ENCODE measurements at places on chromosomes 3 and 15. TPM values are rescaled to one million over a fixed set of nuclear protein-coding genes. Genes with fewer than 3 reads are reported as not detected.

DNA sequence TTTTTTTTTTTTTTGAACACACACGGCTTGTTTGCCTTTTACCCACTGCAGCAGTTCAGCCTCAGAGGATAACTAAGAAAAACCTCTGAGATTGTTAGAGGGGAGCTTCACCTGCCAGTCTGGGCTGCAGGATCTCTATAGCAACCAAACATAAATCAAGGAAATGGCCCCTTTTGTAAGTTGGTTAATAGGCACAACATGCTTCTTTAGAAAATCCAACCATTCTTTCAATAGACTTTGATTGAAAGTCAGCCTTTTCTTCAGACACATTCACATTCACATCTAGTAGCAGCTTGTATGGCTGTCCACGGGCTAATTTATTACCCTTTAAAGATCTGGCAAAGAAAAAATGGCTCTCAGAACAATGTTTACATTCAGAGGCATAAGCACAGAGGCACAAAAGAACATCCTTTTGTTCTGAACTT, 136.6 kb upstream of the RARB start:
- H3K27ac ChIP-seq: no peak overlapping the region
- no peak overlapping the region for H3K4me3 ChIP-seq
- no peaks in the 10 kb centered on the region for H3K4me1 ChIP-seq
- H3K36me3 ChIP-seq: no peaks in the 10 kb centered on the region
- no peak for DNase-seq

DNA sequence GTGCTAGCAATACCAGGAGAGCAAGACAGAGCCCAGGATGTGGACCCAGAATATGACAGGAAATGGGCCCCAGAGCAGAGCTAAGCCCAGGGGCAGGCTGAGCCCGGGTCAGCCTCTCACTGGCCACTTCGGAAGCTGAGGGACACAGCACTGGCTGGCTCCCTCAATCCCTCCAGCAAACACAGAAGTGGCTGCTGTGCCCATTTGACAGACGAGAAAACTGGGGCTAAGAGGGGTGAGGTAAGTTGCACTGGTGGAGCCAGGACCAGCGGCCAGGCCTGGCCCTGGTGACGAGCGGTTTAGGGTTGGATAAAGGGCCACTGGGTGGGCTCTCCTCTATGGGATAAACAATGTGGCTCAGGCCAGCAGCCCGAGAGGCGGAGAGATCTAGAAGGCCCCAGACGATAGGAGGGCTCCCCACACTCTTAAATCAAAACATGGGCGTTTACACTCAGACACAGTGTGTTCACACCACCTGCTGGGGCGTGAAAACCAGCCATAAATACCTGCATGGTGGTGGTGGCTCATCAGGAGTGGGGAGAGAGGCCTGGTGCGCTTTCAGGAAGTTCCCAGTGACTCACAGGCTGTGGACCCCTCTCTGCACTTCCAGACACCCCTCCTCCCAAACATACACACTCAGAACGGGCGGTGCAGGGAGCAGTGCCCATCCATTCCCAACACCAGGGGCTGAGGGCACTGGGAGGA, 12.0 kb upstream of the LINGO1 start:
- peaks cover 3% of the 10 kb centered on the region for H3K27me3 ChIP-seq
- no peaks in the 10 kb centered on the region for H3K36me3 ChIP-seq
- no peak overlapping the region for H3K4me3 ChIP-seq
- H3K4me1 ChIP-seq: no peaks in the 10 kb centered on the region

GRCh38 chr15:59841036-59841435, 151.9 kb upstream of the BNIP2 start:
- H3K27me3 ChIP-seq: peaks cover 6% of the 10 kb centered on the region
- H3K4me3 ChIP-seq: no peak overlapping the region
- H3K4me1 ChIP-seq: peaks cover 31% of the 10 kb centered on the region
- H3K27ac ChIP-seq: no peak overlapping the region

The ACTC1 gene
- not detected for total RNA-seq

The CIDEC gene
- total RNA-seq: not detected

The C3orf22 gene
- total RNA-seq: not detected

DNA sequence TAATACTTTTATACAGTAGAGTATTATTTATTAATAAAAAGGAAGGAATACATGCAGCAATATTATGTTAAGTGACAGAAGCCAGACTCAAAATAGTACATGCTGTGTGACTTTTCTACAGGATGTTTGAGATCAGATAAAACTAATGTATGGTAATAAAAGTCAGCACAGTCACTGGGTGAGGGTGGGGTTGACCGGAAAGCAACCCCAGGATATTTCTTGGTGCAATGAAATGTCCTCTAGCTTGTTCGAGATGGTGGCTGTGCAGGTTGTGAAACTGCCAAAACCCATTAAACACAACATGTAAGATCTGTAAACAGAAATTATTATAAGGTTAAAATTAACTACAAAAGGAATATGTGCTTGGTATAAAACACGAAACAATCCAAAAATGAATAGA, 20.8 kb upstream of the ALDH1L1 start:
- H3K4me1 ChIP-seq: no peaks in the 10 kb centered on the region
- no peaks in the 10 kb centered on the region for H3K36me3 ChIP-seq
- no peak overlapping the region for H3K27ac ChIP-seq
- no peak overlapping the region for H3K4me3 ChIP-seq

The IL5RA gene
- total RNA-seq: not detected

The SERPINI2 gene
- total RNA-seq: not detected

DNA sequence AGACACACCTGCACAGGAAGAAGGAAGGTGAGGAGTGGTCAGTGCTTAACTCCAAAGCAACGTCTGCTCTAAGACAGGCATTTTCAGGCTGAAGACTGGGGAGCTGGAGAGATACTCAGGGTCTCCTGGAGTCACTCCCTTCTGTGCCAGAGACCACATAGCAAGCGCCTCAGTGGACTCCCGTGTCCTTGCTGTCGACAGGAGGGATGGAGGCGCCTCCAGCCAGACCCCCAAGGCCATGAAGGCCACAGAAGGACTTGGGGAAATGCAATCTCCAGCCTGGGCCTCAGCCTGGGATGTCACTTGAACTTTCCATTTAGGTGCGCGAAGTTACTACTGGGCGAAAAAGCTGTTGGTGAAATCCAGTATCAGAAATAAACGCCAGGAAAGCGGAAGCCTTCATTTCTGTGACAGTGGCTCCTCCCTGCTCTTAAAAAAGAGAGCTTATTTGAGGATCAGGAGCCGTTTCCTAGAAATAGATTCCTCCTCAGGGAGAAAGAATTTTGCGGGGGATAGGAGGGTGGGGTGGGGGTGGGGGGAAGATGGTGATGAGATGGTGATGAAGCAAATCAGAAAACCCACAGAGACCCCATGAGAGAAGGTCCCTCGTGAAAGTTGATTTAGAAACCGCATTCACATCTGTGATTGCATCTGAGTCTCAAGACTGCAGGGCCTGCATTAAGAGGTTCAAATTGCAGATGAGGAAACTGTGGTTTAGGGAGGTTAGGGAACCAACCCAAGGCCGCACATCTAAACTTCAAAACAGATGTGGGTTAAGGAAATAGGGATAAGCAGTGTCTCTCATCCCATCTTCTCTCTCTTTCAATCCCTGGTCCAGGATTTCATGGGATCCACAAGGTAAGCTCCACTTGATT, 78.8 kb downstream of the ATP2B2 start:
- H3K4me3 ChIP-seq: no peak overlapping the region
- H3K4me1 ChIP-seq: no peaks in the 10 kb centered on the region
- H3K27me3 ChIP-seq: peaks cover 5% of the 10 kb centered on the region
- H3K27ac ChIP-seq: no peak overlapping the region

The POPDC2 gene
- total RNA-seq: 2.9 TPM

DNA sequence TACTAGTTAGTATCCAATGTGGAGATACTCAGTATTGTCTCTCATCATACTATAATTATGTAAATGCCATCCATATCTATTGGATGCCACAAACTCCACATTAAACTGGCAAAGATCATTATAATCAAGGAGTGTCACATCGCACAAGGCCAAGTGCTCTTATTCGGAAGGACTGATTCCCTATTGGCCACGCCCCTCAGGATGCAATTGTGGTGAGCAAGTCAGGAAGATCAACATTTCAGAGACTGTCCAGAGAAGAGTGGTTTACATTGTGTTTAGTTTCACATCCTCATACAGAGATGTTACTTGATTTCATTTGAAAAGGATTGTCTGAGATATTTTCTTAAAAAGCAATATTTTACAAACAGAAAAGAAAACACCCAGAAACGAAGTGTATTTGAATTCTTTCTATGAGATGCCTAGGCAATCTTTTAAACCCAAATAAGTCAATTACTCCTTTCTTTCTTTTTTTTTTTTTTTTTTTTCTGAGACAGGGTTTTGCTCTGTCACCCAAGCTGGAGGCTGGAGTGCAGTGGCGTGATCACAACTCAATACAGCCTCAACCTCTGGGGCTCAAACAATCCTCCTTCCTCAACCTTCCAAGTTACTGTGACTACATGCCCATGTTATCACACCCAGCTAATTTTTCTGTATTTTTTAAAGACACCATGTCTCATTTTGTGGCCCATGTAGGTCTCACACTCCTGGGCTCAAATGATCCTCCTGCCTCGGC, 369.1 kb downstream of the RBMS3 start:
- H3K4me3 ChIP-seq: no peak overlapping the region
- H3K36me3 ChIP-seq: no peaks in the 10 kb centered on the region
- peaks cover 2% of the 10 kb centered on the region for H3K27me3 ChIP-seq
- H3K4me1 ChIP-seq: no peaks in the 10 kb centered on the region
- H3K27ac ChIP-seq: no peak overlapping the region

DNA sequence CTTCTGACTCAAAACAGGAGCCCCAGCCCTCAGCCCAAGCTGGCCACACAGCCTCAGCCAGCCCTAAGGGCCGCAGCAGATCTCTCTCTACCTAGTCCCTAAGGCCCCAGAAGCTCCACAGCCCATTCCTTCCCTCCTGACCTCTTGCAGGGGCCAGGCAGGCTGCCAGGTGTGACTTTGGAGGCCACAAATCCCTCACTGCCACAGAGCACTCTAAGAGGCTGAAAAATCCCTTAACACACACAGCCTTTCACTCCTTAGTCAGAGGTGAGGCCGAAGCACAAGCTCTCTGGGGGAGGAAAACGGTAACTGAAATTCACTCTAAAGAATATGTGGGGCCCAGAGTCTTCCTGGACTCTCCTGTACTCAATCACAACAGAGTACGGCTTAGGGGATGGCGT, 23.3 kb downstream of the LRRC2 start:
- peaks cover 2% of the 10 kb centered on the region for H3K36me3 ChIP-seq
- H3K27me3 ChIP-seq: peaks cover 4% of the 10 kb centered on the region
- H3K4me3 ChIP-seq: no peak overlapping the region
- H3K4me1 ChIP-seq: peaks cover 76% of the 10 kb centered on the region

DNA sequence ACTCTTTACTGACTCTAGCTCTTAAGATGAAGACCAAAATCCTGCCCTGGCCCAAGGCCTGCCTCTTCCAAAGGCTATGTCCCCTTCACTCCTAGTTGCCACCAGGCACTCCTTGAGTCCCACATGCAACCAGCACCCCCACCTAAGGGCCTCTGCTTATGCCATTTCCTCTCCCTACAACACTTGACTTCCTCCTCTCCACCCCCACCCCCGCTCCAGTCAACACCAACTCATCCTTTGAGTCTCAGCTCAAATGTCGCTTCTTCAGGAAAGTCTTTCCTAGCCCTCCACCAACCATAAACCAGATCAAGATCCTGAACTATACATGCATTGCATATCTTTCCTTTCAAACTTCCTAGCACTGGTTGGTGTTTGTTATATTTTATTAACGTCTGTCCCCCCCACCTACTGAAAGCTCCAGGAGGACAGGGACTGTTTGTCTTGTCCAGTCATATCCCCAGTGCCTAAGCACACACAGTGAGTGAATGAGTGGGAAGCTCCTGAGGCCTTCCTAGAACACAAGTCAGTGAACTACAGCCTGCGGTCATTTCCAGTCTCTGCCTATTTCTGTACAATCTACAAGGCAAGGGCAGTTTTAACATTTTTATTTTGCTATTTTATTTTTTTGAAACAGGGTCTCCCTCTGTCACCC, 7.3 kb downstream of the TBC1D2B start:
- H3K27me3 ChIP-seq: no peaks in the 10 kb centered on the region
- H3K4me3 ChIP-seq: peak overlapping the region; percentile 66
- peak; percentile 57 for DNase-seq
- peaks cover 25% of the 10 kb centered on the region for H3K36me3 ChIP-seq
- peak overlapping the region; percentile 92 for H3K27ac ChIP-seq

The ISL2 gene
- 0.54 TPM for total RNA-seq

The GHSR gene
- total RNA-seq: not detected

The TMIE gene
- 1.2 TPM for total RNA-seq

The TMEM207 gene
- total RNA-seq: not detected

- DNase-seq: no peak
- peaks cover 4% of the 10 kb centered on the region for H3K36me3 ChIP-seq
- H3K4me1 ChIP-seq: peaks cover 35% of the 10 kb centered on the region
- H3K4me3 ChIP-seq: no peak overlapping the region
- no peaks in the 10 kb centered on the region for H3K27me3 ChIP-seq
- H3K27ac ChIP-seq: no peak overlapping the region
These were observed 14.3 kb upstream of the DENND4A start for GRCh38 chr15:65806397-65806796.

The C3orf85 gene
- total RNA-seq: not detected

The DNAJA4 gene
- 28.5 TPM for total RNA-seq

- no peaks in the 10 kb centered on the region for H3K27me3 ChIP-seq
- no peaks in the 10 kb centered on the region for H3K36me3 ChIP-seq
- no peaks in the 10 kb centered on the region for H3K4me1 ChIP-seq
- H3K4me3 ChIP-seq: no peak overlapping the region
These were observed 50.3 kb upstream of the PLSCR5 start for GRCh38 chr3:146655333-146655996.

All from activated CD4-positive, alpha-beta T cell treated with anti-CD3 and anti-CD28 coated beads, Interleukin-2, amount 10 ng/mL, durations not matched to agents 7 days and 5 days (primary cell).